ENCODE measurements at places on chromosomes 4 and X. TPM values are rescaled to one million over a fixed set of nuclear protein-coding genes. Genes with fewer than 3 reads are reported as not detected.

- no peak for DNase-seq
Observed at GRCh38 chr4:70734168-70734954, 12.6 kb downstream of the RUFY3 start.

DNA sequence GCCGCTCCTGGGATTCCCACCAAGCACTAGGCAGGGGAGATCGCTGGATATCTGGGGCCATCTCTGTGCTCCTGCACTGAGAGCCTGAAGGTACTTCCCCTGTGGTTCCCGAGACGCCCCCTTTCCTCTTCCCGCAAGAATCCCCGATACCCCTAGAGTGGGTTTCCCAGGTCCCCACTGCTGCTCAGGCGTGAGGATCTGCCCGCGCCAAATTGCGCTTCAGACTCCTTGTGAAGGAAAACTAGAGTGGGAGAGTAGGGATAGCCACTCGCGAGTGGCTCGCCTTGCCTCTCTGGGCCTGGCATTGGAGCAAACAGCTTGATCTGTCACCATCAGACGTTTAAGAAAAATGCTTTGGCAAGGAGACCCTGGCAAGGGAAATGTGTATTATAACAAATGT, 1.5 kb downstream of the IL1RAPL2 start:
- DNase-seq: no peak

DNA sequence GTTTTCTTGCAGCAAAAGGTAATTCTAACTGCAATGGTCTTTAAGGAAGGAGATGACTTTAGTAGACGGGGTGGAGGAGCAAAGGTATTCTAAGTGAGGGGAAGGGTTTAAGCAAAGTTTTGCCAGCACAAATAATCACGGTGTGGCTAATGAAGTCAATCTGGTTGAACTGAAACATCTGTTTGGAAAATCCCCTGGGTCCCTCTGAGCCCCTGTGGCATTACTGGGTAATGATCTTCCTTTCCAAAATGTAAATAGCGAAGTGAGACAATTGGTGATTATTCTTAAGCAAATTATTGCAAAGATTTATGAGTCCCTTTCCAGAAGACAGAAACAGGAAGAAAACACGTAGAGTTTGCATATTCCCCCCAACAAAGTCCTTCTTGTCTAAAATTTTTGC, 47.2 kb downstream of the FGFBP1 start:
- no peak for DNase-seq

DNA sequence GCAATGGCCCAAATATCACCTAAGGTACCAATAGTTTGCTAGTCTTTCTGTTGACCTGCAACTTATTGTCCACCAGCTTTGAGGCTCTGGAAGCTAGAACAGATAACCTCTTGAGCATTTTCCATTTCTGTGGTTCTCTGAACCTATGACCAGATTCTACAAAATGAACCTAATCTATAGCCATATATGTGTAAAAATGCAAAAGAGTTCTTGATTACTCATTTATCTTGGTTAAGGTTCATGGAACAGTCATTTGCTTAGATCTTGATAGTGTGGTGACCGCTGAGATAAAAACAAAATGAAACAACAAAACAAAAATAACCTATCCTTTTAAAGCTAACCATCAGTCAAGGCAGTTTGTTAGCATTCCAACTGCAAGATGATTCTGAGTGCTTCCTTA, 9.3 kb upstream of the GATB start:
- no peak for DNase-seq

GRCh38 chr4:84750260-84750959, 167.5 kb downstream of the CDS1 start:
- DNase-seq: no peak

BTK gene
- 2.5 TPM for total RNA-seq

SMIM10L2A gene
- 0.78 TPM for total RNA-seq

DNA sequence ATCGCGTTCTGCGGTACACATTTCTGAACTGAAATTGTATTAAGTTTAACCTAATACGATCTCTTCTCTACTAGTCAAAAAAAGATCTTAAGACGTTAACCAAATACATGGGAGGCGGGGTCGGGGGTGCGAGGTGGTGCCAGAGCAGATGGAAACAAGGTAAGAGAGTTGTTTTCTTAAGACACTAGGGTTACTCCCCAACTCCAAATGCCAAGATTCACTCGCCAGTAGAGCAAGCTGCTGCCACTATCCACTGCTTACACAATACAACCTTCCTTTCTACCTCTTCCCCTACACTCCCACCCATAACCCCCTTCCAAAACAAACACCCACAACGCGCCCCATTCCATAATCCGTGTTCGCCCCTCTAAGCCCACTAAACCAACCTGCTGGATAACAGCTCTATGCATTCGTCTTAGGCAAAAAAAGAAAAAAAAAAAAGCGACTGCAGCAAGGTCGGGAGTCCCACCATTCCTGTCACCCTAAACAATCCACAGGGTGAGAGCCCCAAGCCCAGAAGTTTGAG, 1.3 kb downstream of the LCORL start:
- DNase-seq: no peak

GRCh38 chr4:7838136-7838782, 101.4 kb downstream of the AFAP1 start:
- DNase-seq: no peak

Measured in tibial nerve (tissue), 4 donors.